ENCODE measurements at places on chromosomes 3 and 15.

- no peak for DNase-seq
Measured at GRCh38 chr3:191901741-191902140, 440.8 kb downstream of the PYDC2 start.

DNA sequence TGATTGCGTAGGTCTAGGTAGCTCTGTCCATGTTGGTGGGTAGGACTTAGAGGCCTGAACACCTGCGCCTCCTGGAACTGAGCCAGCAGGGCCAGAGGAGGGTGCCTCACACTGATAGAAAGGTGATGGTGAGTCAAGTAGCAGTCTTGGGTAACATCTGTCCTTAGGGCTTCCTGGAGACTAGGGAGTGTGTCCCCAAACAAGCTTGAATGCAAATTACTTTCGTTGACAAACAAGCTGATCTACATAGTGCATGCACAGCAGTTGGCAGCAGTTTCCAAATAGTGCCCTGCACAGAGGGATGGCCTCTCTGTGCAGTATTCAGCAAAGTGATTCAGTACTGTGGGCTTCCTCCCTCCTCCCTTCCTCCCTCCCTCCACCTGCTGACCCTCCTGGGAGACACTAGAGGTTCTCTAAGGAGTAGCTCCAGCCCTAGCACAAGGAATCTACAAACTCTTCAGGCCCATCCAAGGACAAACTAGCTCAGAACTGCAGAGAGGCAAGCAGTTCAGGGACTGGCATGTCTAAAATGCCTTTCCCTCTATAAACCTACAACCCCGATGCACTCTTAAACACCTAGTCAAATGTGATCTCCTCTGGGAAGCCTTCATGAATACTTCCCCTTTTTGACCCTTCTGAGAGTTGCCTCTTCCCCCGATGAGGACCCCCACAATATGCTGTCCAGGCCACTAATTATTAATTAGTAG, 61.0 kb downstream of the TLE3 start:
- DNase-seq: no peak

- DNase-seq: no peak
Measured at GRCh38 chr15:79035814-79036213, 54.8 kb downstream of the RASGRF1 start.

- no peak for DNase-seq
Measured at GRCh38 chr15:92151741-92152140, 241.9 kb upstream of the ST8SIA2 start.

- DNase-seq: peak; percentile 60
Measured at GRCh38 chr3:160980740-160981139, 124.4 kb downstream of the B3GALNT1 start.

- DNase-seq: no peak
Measured at GRCh38 chr3:117126946-117127546, 417.5 kb downstream of the TUSC7 start.

- DNase-seq: no peak
Measured at GRCh38 chr3:76930712-76931111, 109.2 kb upstream of the ROBO2 start.

- no peak for DNase-seq
Measured at GRCh38 chr15:89085289-89085926, 2.8 kb upstream of the ABHD2 start.

GRCh38 chr3:178480274-178480673, 56.0 kb upstream of the KCNMB2 start:
- DNase-seq: no peak

GRCh38 chr15:31782951-31783350, 247.4 kb upstream of the CHRNA7 start:
- DNase-seq: no peak

DNA sequence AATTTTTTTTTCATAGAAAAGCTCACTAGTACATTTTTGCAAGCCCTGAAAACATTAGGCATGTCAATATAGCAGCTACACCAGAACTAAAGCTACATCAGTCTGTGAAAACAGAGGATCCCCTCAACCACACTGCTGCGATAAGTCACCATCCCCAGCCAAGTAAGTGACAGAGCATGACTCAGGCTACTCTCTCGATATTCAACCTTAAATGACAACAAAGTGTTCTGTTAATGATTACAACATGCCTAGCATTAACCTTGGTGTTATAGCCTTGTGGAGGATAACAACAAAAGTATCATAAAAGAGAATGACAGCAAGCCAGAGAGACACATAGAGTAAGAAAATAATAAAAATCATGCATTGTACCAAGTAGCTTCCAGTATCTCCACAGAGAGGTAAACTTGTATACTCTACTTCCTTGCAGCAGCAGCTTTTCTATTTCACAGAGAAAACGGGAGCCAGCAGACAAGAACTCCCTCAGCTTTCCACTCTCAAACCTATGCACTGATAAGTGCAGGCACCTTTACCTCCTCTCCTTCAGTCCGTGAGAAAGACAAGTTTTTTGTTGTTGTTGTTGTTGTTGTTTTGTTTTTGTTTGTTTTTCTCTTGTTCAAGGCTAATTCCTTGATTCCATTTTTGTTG, 76.6 kb downstream of the GBE1 start:
- no peak for DNase-seq

GRCh38 chr3:127252446-127252845, 35.4 kb downstream of the PRR20G start:
- DNase-seq: no peak

DNA sequence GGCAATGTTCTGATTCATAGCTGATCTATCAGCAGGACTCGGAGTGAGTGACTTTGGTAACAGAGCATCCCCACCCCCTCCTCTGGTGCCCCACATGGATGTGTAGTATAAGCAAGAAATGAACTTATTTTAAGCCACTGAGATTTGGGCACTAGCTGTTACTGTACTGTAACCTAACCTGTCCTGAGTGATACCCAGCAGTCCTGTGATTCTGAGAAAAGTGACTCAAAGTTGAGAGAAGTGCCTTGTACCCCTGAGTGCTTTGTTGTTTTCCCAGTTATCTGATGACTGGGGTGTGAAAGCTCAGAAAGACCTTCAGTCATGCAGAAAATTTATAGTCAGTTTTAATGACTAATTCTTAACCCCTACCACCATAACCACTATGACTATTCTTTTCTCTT, 439.9 kb upstream of the RBMS3 start:
- no peak for DNase-seq

DNA sequence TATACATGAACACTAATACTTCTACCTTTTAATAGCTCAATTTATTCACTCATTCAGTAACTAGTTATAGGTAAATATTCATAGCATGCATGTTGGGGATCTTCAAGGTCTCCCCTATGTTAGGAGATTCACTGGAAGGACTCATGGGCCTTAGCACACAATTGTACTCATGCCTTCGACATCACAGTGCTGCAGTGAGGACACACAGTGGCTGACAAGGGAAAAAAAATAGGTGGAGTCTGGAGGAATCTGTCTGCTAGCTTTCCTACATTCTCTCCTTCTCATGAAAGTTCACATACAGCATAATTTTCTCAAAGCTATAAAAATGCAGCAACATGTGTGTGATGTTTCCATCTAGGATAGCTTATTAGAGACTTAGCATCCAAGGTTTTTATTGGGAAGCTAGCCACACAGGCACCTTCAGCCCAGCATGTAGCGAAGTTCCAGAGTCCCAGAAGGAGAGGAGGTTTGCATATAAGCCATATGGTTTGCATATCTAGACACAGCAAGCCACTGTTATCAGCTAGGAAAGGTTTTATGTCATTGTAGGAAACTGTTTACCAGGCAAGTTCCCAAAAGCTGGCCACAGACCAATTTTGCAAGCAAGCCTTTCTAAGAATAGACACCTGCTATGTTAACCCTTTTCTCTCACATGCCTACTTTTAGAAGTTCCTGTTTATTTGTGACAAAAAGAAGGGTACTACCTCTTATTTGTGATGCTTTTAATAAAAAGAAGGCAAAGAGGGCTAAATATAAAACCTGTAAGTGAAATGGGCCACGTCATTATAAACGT, 46.4 kb downstream of the MORC1 start:
- DNase-seq: peak; percentile 16

- DNase-seq: no peak
Measured at GRCh38 chr3:123411340-123412040, 37.4 kb downstream of the ADCY5 start.

GRCh38 chr3:112646623-112647022, 5.7 kb upstream of the CCDC80 start:
- DNase-seq: no peak

All from suppressor macrophage (primary cell).